ENCODE measurements at places on chromosomes 5 and 9.

GRCh38 chr5:138528208-138528607 lies 14.8 kb downstream of the ETF1 start:
- no peak for DNase-seq

DNA sequence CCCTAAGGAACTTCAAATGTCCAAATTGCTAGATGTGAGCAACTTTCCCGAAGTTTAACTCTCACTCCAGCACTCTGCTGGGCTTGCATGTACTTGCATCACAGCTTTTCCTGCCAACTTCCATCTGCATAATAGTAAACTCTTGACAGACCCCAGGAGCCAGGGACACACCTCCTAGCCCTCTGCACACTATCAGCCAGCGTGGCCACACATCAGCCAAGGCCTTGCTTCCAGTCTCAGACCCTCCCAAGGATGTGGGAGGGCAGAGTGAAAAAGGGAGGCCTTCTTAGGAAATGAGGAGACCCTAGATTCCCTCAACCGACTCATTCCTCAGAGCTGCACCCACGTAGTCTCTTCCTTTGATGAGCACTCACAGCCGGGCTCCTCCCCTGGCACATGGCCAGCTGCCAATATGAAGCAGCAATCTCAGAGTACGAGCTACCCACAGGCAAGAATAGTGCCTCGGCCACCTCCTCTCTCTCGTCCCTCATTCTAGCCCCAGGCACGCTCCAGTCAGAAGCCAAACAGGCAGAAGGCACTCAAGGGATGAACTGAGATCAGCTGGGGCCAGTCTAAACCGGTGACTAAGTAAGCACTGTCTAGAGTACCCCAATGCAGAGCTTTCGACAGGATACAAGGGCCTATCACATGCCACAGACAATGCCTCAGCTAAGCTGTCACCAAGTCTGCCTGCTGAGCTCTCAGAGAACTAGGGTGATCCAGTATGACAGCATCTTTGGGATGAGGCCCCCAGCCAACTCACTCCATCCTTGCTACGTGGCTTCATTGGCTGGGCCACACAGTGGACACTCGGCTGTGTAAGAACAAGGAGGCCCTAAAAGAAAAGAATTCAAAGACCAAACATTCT lies 2.3 kb downstream of the P4HA2 start:
- no peak for DNase-seq

DNA sequence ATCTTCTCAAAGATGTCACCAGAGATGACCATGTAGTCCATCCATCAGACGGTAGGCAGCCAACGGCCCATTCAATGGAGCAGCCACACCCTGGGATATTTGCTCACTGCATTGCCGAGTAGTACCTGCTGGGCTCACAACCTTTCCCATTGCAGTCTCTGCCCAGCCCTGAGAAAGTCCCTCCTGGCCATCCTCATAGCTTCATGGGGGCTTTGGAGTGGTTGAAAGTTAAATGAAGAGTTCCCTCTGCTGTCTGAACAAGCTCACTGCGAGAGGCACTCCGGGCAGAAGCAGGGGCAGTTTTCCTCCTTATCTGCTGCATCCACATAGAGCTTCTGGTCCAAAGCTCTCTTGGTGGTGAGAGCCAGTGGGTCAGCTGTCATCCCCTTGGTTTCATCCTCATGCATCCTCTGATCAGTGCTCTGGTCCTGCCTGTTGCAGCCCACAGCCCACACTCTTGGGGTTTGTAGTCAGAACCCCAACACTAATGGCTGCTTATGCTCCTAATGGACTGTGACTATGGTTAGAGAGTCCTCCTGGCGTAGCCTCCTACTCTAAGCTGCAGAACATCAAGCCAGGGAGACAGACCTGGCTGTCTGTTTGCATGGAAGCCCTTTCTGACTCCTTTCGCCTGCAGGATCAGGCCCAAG lies 23.3 kb downstream of the TNFSF8 start:
- DNase-seq: no peak

GRCh38 chr9:86682240-86682639 lies 265.1 kb downstream of the GAS1 start:
- DNase-seq: no peak

GRCh38 chr5:76334574-76334973 lies 68.5 kb upstream of the IQGAP2 start:
- DNase-seq: no peak

DNA sequence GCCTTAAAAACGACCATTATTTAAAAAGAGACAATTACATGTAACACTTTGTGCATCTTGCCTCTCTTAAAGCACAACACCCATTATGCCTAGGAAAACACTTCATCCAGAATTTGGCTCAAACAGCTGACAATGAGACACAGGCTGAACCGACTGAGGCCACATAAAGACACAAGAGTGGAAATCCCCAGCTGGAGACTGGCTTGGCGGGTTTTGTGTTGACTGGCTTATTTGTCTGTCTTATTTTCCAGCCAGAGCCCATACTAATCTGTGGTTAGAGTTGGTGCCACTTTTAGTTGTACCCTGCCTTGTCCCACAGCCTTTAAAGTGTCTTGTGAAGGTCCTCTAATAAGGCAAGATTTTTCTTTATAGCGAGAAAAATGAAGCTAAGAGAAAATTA lies 21.2 kb downstream of the TRIM14 start:
- no peak for DNase-seq

DNA sequence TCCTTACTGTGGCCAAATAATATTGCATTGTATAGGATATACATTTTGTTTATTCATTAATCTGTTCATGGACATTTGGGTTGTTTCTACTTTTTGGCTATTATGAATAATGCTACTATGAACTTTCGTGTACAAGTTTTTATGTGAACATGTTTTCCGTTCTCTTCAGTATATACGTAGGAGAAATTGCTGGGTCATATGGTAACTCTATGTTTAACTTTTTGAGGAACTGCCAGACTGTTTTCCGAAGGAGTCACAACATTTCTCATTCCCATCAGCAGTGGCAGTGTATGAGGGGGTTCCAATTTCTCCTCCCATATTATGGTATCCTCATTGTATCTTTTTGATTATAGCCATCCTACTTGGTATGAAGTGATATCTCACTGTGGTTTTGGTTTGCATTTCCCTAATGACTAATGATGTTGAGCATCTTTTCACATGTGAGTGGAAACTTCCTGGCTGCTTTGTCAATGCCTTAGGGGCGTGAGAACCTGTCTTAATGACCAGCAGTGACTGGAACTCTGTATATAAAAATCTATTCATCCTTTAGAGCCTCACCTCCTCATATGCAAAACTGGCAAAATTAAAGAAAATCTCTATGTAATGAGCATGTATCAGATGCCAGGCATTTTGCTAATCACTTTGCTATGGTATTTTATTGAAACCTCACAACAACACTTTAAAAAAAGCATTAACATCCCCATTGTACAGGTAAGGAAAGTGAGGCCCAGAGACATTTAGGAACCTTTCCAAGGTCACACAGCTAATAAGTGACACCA lies 47.8 kb upstream of the TGFBR1 start:
- DNase-seq: peak; percentile 45

DNA sequence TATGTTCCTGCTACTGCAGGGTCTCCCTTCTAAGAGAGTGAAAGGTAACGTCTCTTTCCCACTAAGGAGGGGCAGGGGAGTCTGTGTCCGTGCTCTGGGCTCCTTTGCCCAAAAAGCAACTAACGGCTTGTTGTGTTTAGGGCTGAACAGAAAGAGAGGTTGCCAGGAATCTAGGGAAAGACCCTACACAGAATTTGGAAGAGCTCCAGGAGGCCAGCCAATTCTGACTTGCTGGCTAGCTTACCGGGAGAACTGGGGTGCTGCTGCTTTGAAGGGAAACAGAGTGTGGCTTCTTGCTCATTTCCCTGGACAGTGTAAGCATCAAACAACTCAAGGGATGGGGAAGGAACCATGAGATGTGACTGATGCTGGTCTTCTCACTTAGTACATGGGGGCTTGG lies 176.1 kb downstream of the GADD45G start:
- no peak for DNase-seq

DNA sequence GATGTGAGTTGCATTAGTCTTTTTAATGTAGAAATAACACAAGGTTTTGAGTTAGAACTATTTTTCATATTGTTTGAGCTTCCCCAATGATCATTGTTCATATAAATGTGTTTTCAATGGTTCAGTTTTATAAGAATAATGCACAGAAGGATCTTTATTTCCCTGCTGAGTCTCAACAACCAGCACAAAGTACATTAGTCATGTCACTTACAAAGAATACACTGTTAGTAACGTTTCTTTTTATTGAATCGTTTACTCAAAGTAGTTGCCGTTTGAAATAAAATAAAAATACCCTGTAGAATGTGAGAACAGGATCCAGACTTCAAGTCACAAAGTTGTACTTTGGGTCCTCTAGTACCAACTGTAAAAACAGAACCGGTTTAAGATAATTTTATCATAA lies 41.5 kb downstream of the ERCC8 start:
- no peak for DNase-seq

- DNase-seq: no peak
Measured at GRCh38 chr9:109926421-109926869, 146.4 kb downstream of the PALM2AKAP2 start.

GRCh38 chr9:133355881-133356357 lies 368 bp downstream of the SURF1 start:
- DNase-seq: no peak

GRCh38 chr9:123742009-123742767 lies 187.7 kb downstream of the DENND1A start:
- DNase-seq: no peak

GRCh38 chr5:115465431-115465830 lies 79.1 kb downstream of the FEM1C start:
- no peak for DNase-seq

DNA sequence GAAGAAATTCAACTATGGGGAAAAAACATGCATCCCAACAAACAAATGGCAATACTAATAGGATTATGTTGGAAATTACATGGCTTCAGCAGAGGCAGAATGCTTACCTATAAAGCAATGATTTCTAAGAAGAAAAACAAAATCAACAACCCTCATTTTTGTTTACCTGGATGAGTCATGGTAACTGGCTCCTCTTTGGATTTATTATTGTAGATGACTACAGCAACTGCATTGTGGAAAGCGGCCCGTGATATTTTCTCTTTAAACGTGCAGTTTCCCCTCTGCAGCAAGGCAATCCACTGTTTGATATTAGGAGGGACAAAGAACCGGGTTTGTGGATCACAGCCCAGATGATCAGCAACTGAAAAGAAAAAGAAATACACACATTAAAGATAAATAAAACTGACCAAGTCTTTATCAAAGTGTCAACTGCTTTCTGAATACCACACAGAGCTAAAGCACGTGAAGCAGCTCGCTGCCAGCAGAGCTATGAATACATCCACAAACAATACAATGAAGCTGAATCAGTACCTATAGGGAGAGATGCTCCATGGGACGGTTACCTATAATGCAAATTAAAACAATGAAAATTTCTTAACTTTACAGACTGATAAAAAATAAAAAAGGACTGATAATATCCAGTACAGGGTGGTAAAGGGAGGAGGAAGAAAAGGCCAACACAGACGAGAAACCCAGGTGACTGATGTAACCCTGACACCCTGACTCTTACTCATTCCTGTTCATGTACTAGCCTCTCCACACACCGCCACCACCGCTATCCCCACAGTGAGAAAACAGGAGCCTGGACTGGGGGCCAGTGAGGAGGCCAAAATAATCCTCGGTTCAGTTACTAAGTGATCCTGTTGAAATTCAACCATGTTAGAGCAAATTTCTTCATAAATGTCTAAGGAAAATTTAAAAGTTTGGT lies 31.0 kb downstream of the RNF130 start:
- DNase-seq: no peak

DNA sequence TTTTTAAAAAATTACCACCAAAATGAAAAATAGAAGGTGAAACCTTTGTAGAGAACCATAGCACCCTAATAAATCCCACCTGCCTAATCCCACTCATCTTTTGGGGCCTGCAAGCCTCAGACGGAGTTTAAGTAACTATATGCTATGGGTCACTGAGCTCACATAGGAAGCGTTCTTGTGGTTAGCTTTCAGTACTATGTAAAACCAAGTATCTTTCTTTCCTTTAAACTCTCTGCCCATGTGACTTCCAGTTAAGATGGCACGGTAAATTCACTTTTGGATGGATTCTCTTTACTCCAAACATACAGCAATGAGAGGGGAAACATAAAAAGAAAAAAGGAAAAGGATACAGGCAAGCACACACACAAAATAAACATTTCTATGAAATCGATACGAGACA lies 50.9 kb downstream of the FANCC start:
- no peak for DNase-seq

- no peak for DNase-seq
Measured at GRCh38 chr9:87894998-87895625, 12.4 kb downstream of the SPATA31E1 start.

GRCh38 chr5:150304481-150305081 lies 1.9 kb upstream of the ARSI start:
- DNase-seq: no peak

- DNase-seq: no peak
Measured at GRCh38 chr5:35092703-35093102, 45.0 kb upstream of the AGXT2 start.

Data from bone marrow (tissue), 2 donors.